ENCODE measurements at places on chromosomes 7 and 10. TPM values are rescaled to one million over a fixed set of nuclear protein-coding genes. Genes with fewer than 3 reads are reported as not detected.

Gene ACSM6
- total RNA-seq: not detected

Gene EXOSC1
- total RNA-seq: 27.9 TPM

Gene NUDT13
- 0.30 TPM for total RNA-seq

Gene OSBPL3
- total RNA-seq: 32.1 TPM

Gene ENTPD1
- 0.09 TPM for total RNA-seq

Gene EN2
- total RNA-seq: under 0.01 TPM

Gene MKX
- total RNA-seq: 2.7 TPM

Gene PLAC9
- 2.6 TPM for total RNA-seq

Gene RSBN1L
- total RNA-seq: 17.2 TPM

Gene CALHM2
- 12.1 TPM for total RNA-seq

Gene WDR86
- total RNA-seq: 8.6 TPM

Gene PAPOLB
- not detected for total RNA-seq

Gene PRSS2
- not detected for total RNA-seq

Gene ERVW-1
- not detected for total RNA-seq

Gene STEAP1B
- 1.5 TPM for total RNA-seq

Gene SH2D4B
- not detected for total RNA-seq

Gene SBDS
- total RNA-seq: 84.9 TPM

Gene ARHGEF35
- total RNA-seq: 0.59 TPM

Gene GIMAP1
- not detected for total RNA-seq

Gene CCL26
- total RNA-seq: 3.0 TPM

Gene TMEM140
- 3.3 TPM for total RNA-seq

Gene TCF7L2
- 2.6 TPM for total RNA-seq

Gene MEST
- total RNA-seq: 917 TPM

Gene TRPV5
- total RNA-seq: not detected

Gene MRLN
- total RNA-seq: not detected

Gene PTPN12
- 66.5 TPM for total RNA-seq

Gene SEMA4G
- total RNA-seq: 1.2 TPM

Gene PHKG1
- total RNA-seq: 0.46 TPM

Gene CASP2
- 5.9 TPM for total RNA-seq

Gene GIMAP8
- not detected for total RNA-seq

Gene HMX3
- not detected for total RNA-seq

Gene AOC1
- not detected for total RNA-seq

Gene HSPA12A
- total RNA-seq: 10.7 TPM

Gene NKX2-3
- 0.89 TPM for total RNA-seq

Gene PTPN20
- total RNA-seq: 0.59 TPM

Gene AGBL3
- total RNA-seq: 0.89 TPM
